ENCODE measurements at places on chromosomes 6 and 20. TPM values are rescaled to one million over a fixed set of nuclear protein-coding genes. Genes with fewer than 3 reads are reported as not detected.

- ATAC-seq: peak; percentile 53
These were observed 111.9 kb downstream of the PPP1R14C start for GRCh38 chr6:150254770-150255169.

- no peak for ATAC-seq
These were observed 127.5 kb upstream of the SCGN start for GRCh38 chr6:25524542-25524941.

GRCh38 chr6:142485256-142485655 is 183.4 kb downstream of the ADGRG6 start:
- ATAC-seq: no peak

CCR6 gene
- not detected for total RNA-seq

SRSF12 gene
- total RNA-seq: 0.75 TPM
